ENCODE measurements at places on chromosomes 3 and 15.

DNA sequence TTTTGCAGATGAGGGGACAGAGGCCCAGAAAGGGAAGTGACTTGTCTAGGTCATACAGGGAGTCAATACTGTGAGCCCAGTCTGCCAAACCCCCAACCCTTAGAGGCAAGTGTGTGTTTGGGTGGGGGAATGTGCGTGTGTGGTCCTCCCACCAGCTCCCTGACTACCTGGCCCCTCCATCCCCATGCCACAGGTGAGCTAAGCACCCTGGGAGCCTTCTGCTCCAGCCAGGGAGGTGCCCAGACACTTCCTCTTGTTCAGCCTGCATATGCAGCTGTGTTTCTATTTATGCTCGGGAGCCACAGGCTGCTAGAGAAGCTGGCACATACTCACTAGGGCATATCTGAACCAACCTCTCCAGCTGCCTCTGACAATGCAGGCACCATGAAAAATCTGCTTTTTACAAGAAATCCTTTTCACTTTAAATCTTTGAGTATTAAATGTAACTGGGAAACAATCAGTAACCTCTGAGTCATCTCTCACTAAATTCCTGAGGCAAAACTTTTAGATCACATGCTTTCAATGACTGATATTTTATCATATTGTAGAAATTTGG is 20.7 kb downstream of the TBC1D2B start:
- DNase-seq, result no peak

- no peak for DNase-seq
Observed at GRCh38 chr15:67188551-67189218, 65.8 kb downstream of the AAGAB start.

DNA sequence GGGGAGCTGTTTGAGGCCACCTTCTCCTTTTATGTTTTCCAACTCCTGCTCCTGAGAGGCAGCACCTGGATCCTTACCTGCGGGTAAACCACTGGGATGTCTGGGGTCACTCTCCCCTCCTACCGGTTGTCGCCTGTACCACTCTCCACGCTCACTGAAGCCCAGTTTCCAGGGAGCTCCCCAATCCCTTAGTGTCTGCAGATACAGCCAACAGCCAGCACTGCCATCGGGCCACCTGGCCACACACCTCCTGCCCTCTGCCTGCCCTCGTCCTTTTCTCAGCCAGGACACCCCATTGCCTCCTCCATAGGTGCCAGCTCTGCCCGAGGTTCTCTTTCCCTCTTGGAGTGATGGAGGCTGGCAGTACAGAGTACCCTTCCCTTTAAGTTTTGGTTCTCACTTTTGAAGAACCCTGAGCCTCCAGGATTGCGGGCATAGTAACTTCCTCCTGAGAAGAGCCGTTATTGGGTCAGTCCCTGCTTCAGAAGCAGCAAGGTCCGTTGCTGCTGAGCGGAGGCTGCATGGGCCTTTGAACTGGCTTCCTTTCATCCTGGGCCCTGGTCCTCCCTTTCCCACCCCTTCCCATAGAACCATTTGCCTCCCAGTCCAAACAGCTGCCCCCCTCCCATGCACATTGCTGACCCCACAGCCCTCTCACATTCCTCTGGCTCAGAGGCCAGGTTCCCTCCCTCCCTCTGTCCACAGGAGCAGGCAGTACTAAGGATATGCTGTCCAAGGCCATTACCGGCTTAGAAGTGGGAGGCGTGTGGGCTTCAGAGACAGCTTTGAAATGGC is 30.9 kb downstream of the ARNT2 start:
- DNase-seq, result no peak

DNA sequence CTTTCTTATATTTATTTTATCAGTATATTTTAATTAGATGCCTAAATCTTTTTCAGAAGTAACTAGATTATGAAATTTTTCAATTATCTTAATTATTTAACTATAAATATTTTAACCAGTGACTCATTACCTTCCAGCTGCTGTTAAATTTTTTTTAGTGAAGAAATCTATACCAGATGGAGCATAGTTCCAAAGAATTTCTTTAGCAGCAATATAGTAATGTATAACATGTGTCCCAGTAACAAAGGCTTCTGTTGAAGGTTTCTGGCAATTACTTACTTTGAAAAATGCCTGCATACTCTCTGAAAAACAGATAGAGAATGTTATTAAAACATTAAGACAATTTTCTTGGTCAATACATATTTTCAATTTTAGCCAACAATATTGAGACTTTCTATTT is 45.1 kb upstream of the CP start:
- no peak for DNase-seq

DNA sequence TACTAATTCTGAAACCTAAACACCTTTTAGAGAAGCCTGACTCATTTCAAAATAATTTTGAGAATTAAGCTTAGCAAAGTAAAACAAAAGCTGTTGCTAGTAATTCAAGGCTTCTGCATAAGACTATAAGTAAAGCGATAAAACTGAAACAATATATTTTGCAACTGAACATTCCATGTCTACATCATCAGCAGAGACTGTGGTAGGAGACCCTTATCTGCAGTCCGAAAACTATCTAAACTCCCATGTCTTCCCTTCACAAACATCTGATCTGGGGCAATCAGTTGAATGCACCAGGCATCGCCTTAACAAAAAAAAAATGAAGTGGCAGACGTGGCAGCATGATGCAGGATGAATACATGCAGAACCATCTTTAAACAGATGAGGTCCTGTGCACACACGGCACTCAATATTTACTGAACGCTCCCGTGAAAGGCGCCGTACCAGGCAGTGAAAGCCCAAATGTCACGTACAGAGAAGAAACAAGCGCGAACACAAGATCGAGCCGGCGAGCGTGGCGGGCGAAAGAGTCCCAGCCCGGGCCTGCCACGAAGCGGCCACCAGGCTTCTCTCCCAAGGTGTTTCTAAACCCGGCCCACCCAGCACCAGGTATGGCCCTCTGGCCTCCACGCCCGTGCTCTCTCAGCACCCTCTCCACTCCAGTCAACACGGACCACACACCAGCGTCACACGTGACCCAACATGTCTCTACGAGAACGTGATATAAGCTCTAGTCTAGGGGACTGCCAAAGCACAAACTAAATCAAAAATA is 63.0 kb downstream of the CHSY1 start:
- DNase-seq, result peak; percentile 58

DNA sequence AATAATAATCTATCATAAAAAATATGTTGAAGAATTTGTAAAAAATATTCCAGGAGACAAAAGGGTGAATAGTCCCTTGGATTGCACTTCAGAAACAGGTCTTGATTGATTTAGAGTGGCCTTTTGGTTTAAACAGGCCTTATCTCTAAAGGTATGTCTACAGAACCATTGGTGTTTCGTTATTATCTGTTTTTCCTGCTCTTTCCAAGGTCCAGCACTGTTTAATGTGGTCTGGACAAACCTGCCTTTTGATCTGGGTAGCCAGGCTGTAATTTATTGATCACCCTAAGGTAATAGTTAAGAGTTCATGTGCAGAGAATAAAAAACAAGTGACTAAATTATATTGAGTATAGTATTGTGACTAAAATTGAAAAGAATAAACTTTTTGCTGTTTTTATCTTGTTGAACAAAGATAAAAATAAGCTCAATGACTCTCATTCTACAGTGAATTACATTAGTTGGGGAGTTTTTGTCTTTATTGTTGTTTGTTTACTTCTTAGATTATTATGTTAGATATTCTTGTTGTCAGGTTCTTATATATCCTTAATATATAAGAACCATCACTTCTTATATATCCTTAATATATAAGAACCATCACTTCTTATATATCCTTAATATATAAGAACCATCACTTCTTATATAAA is 25.1 kb downstream of the SLC2A2 start:
- no peak for DNase-seq

- DNase-seq, result no peak
Observed at GRCh38 chr3:29764041-29764440, 483.2 kb downstream of the RBMS3 start.

- no peak for DNase-seq
Observed at GRCh38 chr15:64566629-64567427, 106.5 kb downstream of the ZNF609 start.

GRCh38 chr15:73504885-73505284 is 61.9 kb downstream of the REC114 start:
- no peak for DNase-seq

DNA sequence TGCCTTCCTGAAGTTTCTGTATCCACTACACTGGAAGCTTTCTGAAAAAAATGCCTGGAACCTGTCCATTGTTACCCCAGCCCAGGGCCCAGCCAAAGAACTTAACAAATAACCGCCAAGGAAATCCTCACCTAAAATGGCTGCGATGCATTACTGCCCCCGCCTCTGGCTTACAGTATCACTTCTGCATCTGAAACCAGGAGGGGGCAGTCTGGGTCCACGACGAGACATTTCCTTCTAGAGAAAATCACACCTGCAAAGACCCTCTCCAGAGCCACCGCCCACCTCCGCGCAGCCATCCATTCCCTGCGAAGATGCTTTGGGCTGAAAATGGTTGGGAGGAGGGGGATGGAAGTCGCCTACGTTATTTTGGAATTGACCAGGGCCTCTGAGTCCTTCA is 22.4 kb upstream of the CELF6 start:
- DNase-seq, result no peak

GRCh38 chr3:70871909-70872656 is 559.6 kb upstream of the MDFIC2 start:
- no peak for DNase-seq

DNA sequence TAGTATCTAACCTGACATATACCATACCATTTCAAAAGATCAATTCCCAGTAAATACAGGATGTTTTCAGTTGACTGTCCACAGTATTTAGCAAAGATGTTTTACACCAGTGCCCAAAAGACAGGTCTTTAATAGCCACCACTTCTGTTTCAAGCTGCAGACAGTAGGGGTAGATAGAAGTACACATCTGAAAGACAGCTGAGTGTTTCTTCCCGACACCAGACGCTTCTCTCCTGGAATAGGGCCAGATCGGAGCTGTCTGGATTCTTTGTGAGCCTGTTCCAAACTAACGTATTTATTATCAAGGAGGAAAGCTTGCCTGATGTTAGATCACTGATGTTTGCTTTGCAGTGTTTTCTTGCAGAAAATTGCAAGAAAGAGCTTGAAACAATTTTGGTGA is 136.1 kb upstream of the RBMS3 start:
- DNase-seq, result peak; percentile 40

DNA sequence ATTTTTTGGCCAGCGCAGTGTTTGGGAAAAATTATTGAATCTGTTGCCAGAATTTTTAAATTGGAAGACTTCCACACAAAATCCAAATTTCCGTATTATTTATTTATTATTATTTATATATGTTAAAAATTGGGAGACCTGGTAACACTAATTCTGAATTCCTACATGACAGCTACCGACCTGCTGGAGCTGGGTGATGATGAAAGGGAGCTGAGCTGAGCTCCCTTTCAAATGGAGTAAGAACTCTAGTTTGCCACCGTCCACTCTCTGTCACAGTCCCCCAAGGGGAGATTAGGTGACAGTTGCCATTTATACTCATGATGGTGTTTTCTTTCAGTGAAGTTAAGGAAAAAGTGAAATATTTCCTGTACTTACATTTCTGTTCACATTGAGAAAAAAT is 1.4 kb downstream of the CRTC3 start:
- DNase-seq, result no peak

- no peak for DNase-seq
Observed at GRCh38 chr3:45057557-45057956, 31.5 kb downstream of the CLEC3B start.

DNA sequence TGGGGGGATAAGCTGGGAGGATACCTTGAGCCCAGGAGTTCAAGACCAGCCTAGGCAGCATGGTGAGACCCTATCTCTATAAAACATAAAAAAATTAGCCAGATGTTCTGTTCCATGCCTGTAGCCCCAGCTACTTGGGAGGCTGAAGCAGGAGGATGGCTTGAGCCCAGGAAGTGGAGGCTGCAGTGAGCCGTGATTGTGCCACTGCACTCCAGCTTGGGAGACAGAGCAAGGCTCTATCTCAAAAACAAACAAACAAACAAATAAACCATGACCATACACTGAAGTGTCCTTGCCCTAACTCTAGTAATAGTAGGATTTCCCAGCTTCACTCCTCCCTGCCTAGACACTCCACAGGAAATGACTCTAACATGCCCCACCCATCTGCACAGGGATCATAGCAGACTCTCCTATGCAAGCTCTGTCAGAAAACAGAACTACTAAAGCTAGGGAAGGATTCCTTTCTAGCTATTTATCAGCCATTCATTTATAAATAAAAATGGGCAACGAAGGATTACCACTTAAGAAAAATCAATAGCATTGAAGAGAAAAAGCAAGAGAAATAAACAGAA is 4.6 kb downstream of the ERICH6 start:
- DNase-seq, result no peak

DNA sequence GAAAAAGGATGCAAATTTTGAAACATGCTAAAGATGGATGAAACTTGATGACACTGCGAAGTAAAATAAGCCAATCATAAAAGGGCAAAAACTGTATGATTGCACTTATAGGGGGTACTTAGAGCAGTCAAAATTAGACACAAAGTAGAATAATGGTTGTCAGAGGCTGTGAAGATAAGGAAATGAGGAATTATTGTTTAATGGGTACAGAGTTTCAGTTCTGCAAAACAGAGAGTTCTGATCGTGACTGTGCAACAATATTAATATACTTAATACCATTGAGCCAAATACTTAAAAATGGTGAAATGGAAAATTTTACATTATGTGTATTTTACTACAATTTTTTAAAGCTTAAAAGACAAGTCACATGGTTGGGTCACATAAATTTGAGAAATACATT is 35.1 kb downstream of the UBE3A start:
- no peak for DNase-seq

- no peak for DNase-seq
Observed at GRCh38 chr3:25582242-25582641, 82.5 kb downstream of the TOP2B start.

DNA sequence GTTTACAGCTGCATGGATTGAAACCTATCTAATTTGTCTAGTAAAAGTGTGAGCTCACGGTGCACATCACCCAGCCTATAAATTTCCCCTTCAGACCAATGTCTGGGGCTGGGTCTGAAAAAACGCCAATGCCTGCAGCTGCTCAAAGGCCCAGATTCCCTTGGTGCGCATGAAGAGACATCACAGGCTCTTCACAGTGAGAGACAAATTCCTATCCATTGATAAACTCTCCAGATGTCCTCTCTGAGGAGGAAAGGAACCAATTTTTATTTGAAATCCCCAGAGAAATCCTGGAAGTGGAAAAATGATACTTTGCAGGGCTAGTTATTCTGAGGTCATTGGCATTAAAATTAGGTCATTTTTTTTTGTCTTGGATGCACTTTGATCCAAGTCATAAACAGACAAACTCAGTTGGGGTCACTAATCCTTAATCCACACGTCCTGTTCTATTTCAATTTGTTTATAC is 360.5 kb downstream of the EPHA3 start:
- no peak for DNase-seq

DNA sequence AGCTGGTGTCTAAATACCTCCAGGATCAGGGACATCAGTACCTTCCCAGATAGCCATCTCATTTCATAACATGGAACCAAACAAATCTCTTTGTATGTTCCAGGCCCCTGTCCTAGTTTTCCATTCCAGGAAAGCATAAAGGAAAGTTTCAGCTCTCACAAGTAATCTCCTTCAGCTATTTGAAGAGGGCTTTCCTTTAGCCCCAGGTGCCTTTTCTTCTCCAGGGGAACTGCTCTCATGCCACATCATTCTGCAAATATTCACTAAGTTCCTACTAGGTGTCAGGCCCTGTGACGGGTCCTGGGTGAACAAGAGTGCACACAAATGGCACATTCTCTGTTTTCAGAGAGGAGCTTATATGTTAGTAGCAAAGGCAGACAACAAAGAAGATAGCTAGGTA is 136.1 kb downstream of the ADAMTS9 start:
- no peak for DNase-seq

All from left cardiac atrium (tissue), 4 donors.